ENCODE measurements at places on chromosomes 1 and 21. TPM values are rescaled to one million over a fixed set of nuclear protein-coding genes. Genes with fewer than 3 reads are reported as not detected.

The COL8A2 gene
- not detected for total RNA-seq

The NTRK1 gene
- 2.4 TPM for total RNA-seq

The SYNC gene
- not detected for total RNA-seq

The TCHHL1 gene
- not detected for total RNA-seq

The RAB7B gene
- not detected for total RNA-seq

The NCF2 gene
- 11.7 TPM for total RNA-seq

The EXTL1 gene
- not detected for total RNA-seq

The MCOLN2 gene
- total RNA-seq = 10.4 TPM

The ATP1A2 gene
- not detected for total RNA-seq

The AIRE gene
- total RNA-seq = not detected

The MRPS6 gene
- total RNA-seq = 66.7 TPM

The SPRR2G gene
- not detected for total RNA-seq

The LMX1A gene
- not detected for total RNA-seq

The GNAI3 gene
- total RNA-seq = 9.7 TPM

The CNR2 gene
- total RNA-seq = 0.29 TPM

The PALMD gene
- not detected for total RNA-seq

The SMIM1 gene
- 0.43 TPM for total RNA-seq

The TEKT2 gene
- total RNA-seq = not detected

The CHAF1B gene
- total RNA-seq = 17.1 TPM

The OR2AJ1 gene
- not detected for total RNA-seq

The RAB25 gene
- 0.99 TPM for total RNA-seq

The CHIA gene
- total RNA-seq = not detected

The PLA2G2C gene
- not detected for total RNA-seq

The ATAD3B gene
- 34.3 TPM for total RNA-seq
